ENCODE measurements at places on chromosomes 2 and 18. TPM values are rescaled to one million over a fixed set of nuclear protein-coding genes. Genes with fewer than 3 reads are reported as not detected.

The CD226 gene
- 74.0 TPM for total RNA-seq

GRCh38 chr2:101204400-101205115 is 48.1 kb upstream of the CNOT11 start:
- DNase-seq: no peak
- peaks cover 10% of the 10 kb centered on the region for H3K4me1 ChIP-seq
- no peak overlapping the region for H3K27ac ChIP-seq

The FLACC1 gene
- total RNA-seq: 4.5 TPM

The ALLC gene
- total RNA-seq: not detected

The LIMS4 gene
- total RNA-seq: not detected

The SERPINB13 gene
- not detected for total RNA-seq

- H3K27ac ChIP-seq: no peak overlapping the region
- H3K4me3 ChIP-seq: no peak overlapping the region
- no peak for DNase-seq
- H3K36me3 ChIP-seq: no peaks in the 10 kb centered on the region
- H3K4me1 ChIP-seq: no peaks in the 10 kb centered on the region
- no peaks in the 10 kb centered on the region for H3K27me3 ChIP-seq
Observed at GRCh38 chr2:224731665-224732064, 15.5 kb upstream of the CCDC195 start.

The ACTG2 gene
- total RNA-seq: not detected
